Substantia nigra (tissue), 51 donors: ENCODE measurements at places on chromosomes 12 and 14.

- DNase-seq, result no peak
Measured at GRCh38 chr14:30267141-30267540, 291.8 kb upstream of the G2E3 start.

DNA sequence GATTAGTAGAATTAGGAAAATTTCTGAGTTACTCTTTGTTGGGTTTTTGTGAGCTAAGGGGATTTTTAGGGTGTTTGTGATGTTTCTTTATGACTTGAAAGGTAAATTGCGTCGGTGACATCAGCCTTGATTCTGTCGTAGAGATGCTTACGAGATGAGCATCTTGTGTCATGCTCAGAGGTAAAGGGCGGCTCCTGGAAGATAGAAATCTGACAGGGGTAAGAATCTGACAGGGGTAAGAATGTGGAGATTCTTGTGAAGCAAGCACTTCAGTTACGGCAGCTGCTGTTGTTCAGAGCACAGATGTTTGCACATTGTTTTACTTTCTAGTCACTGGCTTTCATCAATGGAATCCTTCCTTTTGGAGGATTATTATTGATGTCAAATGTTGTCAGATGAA, 22.5 kb downstream of the EML1 start:
- no peak for DNase-seq

- DNase-seq, result no peak
Measured at GRCh38 chr12:47303995-47304560, 224.3 kb upstream of the AMIGO2 start.

DNA sequence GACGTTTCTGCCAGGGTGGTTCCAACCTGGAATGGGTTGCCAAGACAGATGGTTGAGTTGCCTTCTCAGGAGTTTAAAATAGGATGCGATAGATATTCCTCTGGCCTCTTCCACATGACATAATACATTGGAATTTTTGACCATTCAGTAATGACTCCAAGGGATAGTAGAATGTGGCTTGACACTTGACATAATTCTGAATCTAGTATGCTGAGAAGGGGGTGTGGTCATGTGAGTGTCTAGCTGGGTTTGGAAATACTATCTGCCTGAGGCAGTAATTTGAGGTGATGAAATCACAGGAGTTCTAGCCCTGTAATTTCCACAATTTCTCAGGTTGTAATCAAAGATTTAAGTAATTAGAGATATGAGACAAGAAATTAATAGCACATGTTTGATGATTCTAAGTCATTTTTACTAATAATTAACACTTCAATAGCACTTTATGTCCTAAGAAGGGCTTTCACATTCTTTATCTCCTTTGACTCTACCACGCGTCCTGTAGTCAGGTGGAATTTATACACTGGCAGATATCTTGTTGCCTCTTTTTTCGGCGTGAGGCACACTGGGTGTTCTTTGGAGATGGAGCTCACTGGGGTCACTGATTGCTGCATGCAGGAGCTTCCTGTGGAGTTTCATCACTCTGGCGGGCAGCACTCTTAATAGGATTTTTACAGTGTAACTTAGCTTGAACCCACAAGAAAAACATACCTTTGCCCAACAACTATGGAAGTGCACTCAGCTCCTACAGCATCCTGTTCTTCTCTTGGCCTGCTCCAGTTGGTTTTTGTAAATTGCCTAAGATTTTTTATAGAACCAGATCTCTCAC, 3.2 kb upstream of the AMIGO2 start:
- no peak for DNase-seq

- no peak for DNase-seq
Measured at GRCh38 chr12:18849761-18850160, 111.8 kb downstream of the CAPZA3 start.

DNA sequence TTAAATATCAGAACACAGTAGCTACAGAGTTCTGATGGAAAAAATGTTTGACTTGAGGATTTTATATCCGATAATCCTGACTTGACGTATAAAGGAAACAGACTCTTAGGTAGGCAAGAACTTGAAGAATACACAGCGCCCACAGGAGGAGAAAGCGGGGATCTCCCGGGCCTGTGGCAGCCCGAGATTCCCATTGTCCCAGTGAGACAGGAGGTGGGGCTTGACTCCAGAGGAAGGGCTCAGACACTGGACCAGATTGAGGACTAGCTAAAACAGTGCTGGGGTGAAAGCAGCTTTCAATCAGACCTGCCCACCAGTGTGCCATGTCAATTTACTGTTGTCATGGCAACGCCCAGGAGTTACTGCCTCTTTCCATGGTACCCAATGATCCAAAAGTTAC, 51.1 kb upstream of the C14orf180 start:
- DNase-seq, result no peak

DNA sequence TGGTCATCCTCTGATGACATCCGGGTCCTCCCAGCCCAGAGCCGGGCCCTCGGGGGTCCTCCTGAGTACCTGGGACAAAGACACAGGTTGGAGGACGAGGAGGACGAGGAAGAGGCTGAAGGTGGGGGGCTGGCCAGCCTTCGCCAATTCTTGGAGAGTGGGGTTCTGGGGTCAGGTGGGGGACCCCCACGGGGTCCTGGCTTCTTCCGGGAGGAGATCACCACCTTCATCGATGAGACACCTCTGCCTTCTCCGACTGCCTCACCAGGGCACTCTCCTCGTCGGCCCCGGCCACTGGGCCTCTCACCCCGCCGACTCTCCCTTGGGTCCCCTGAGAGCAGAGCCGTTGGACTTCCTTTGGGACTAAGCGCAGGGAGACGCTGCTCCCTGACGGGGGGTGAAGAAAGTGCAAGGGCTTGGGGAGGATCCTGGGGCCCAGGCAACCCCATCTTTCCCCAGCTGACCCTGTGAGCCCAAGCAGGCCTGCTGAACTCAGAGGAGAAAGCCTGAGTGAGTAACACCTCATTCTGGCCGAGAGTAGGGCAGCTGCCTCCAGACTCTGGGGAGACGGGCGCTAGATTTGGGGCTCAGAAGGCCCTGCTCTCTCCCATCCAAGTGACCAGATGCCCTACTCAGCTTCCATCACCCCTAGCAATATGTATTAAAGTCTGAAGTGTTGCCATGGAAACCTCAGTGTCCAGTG, 1.3 kb upstream of the P3H3 start:
- DNase-seq, result no peak

DNA sequence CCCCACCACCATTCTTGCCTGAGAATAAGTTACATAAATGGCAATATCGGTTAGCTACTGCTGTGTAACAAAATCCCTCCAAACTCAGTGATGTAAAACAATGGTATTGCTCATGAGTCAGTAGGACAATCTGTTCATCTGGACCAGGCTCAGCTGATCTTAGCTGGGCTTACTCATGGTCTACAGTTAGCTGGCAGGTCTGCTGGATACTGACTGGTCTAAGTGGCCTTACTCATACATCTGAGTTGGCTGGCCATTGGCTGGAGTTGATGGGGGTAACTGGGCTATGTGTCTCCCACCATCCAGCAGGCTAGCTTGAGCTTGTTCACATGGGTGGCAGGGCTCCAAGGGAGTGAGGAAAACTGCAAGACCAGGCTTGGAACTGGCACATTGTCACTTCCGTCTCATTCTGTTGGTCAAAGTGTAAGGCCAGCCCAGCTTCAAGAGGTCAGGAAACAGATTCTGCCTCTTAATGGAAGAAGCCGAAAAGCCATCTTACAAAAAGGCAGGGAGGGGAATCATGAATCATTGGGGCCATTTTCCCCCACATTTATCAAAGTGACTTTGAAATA, 56.7 kb upstream of the CHGA start:
- DNase-seq, result no peak

DNA sequence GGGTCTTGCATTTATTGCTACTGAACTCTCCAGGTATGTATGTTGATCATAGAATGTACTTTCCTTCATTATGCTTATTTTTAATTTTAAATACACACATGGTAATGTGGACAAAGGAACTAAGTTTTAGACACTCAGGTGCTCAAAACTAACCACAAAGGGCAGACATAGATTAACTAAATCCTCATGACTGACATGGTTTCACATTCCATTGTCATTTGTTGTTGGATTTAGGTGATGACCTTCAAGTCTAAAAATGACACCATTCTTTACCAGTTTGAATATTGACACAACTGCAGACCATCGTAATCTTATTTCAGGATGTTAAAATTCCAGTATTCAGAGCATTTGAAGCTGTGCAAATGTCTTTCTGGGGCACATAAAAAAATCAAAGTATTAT, 128.4 kb downstream of the BBS10 start:
- DNase-seq, result no peak

DNA sequence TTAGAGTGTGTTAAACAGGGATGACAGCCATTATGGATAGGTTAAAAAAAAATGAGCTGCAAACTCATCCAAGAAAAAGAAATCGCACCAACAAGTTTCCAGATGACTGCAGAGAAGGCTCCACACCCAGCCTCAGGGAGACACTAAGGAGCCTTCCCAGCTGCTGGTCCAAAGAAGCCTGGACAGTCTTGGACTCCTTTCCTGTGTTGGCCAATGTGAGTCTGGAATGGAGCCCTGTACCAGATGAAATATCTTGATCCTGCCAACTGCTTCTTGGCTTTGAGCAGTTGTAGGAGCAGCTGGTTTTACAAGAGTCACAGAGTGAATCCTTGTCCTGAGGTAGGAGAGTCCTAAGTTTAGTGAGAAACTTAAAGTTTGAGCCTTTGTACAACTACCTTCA, 44.5 kb downstream of the SLC38A1 start:
- DNase-seq, result peak; percentile 8

GRCh38 chr12:118986050-118986449, 4.7 kb downstream of the SRRM4 start:
- DNase-seq, result no peak
